ENCODE measurements at places on chromosomes 12 and 14.

DNA sequence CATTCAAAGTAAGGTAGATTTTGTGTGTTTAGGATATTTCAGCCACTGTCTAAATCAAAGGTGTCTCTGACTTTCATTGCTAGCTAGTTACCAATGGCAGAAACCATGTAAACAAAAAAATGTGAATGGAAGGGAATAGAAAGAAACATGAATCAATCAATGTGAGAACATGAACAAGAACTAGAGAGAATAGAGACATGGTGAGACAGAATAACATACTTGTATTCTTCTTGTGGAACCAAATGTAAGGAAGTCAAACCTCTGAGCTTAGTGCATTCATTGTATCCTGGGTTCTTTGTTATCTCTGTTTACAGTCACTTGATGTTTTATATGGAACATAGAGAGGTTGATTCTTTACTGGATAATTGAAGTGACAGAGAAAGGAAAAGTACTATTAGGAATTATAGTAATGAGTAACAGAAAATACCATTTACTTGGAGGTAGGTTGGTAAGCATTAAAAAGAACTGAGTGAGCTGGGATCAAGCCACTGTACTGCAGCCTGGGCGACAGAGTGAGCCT, 2.6 kb upstream of the WNK1 start:
- no peak for DNase-seq

DNA sequence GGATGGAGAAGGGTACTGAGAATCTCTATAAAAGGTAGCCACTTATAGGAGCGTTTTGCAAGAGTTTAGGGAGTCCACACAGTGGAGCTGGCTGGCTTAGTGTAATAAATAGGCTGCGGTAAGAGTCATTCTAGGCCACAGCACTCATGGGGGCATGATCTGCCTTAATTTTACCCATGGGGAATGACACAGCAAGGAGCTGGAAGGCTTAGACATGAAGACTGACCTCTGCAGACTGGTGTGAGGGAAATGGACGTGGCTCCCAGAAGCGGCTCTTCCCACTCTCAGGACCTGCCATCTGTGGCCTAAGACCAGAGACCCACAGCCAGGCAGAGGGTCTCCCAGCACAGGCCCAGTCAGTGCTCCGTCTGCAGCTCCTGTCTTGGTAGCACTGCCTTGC, 173.3 kb downstream of the PPM1H start:
- DNase-seq: no peak

DNA sequence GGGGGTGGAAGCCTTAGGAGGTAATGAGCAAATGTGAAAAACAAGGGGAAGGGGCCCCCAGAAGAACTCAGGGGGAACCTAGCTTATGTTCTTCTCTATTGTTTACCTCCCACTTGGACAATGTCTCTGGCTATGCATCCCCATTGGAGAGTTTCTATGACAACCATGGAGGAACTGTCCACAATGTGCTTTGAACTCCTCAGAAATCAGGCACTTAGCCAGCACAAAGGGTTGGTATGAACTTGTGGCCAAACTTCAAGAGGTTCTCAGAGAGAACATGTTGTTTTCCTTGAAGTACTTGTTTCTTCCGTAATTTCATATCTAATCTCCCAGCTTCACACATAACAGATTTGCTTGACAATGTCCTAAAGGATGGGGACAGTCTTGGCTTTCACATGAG, 202.8 kb upstream of the PELI2 start:
- no peak for DNase-seq

- no peak for DNase-seq
Observed at GRCh38 chr12:77213319-77213718, 147.9 kb upstream of the E2F7 start.

DNA sequence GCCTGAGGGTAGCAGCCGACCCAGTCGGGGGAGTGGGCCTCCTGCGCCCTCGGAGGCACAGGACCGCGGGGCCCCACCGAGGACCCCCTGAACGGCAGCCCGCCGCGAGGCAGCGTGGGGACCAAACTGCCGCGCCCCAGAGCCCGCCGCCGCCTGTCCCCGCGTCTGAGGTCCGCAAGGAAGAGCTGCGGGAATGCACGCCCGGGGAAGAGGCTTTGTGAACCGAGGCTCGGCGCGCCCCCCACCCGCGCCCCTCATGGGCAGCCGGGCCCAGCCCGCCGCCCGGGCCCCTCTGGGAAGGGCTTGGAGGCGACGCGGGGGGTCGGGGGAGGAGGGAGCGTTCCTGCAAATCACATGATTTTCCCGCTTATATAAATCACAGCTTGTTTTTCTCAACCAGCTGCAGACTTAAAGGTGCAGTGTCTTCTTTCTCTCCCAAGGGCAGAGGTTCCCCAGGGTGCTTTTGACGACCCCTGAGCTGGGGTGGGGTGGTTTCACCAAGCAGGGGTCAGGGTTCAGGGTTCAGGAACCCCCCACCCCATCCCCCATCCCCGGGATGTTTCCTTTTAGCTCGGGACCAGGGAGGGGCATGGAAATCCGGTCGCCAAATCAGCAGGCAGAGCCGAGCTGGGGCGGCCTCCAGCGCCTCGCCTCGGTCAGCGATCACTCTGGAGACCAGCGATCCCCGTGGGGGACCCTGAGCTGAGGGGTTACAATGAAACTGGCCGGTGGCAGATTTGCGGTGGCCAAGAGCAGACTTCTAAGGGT, 44.7 kb upstream of the ATP23 start:
- DNase-seq: peak; percentile 31

DNA sequence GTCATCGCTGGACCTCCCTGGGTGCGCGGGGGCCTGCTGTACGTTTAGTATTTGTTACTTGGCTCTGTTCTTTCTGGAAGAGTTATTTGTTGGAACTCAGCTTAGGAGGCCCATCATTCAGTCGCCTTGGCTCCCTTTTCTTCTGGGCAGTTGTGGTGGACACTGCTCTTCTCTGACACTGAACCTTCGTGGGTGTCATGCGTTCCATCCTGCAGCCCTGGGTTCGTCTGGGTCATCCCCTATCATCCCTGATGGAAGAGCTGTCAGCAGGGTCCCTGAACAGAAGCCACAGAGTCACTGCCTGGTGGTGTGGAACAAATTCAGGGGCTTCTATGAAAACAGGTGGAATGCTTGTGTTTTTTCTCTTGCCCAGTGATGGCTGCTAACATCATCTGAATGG, 52.9 kb upstream of the SCN8A start:
- DNase-seq: no peak

All from MM.1S (cell line).